MCF 10A (cell line): ENCODE measurements at places on chromosomes 13 and 19. TPM values are rescaled to one million over a fixed set of nuclear protein-coding genes. Genes with fewer than 3 reads are reported as not detected.

GRCh38 chr13:79141082-79141481 lies 265.0 kb downstream of the RBM26 start:
- DNase-seq: no peak
- no peak overlapping the region for H3K27ac ChIP-seq
- H3K27me3 ChIP-seq: no peaks in the 10 kb centered on the region
- no peaks in the 10 kb centered on the region for H3K4me1 ChIP-seq
- H3K4me3 ChIP-seq: no peak overlapping the region

GRCh38 chr13:40553356-40553755 lies 113.1 kb downstream of the FOXO1 start:
- H3K4me3 ChIP-seq: no peak overlapping the region

DNA sequence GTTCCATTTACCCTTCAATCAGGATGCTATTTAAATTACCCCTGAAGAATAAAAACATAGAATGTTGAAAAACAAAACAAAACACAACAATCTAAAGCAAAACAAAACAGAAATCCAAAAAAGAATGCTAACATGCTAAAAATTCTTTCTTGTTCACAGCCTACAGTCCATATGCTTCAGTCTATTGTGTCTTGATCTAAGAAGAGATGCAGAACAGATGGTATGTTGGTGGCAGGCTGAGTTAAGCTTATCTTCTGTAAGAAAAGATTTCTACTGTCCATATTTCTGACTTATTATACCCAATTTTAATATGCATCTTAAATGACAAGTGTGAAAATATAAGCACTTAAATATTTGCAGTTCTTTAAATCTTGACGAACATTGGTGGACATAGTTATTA lies 356.1 kb upstream of the SLITRK1 start:
- H3K27ac ChIP-seq: no peak overlapping the region
- DNase-seq: no peak
- no peak overlapping the region for H3K4me3 ChIP-seq
- H3K36me3 ChIP-seq: no peaks in the 10 kb centered on the region

DNA sequence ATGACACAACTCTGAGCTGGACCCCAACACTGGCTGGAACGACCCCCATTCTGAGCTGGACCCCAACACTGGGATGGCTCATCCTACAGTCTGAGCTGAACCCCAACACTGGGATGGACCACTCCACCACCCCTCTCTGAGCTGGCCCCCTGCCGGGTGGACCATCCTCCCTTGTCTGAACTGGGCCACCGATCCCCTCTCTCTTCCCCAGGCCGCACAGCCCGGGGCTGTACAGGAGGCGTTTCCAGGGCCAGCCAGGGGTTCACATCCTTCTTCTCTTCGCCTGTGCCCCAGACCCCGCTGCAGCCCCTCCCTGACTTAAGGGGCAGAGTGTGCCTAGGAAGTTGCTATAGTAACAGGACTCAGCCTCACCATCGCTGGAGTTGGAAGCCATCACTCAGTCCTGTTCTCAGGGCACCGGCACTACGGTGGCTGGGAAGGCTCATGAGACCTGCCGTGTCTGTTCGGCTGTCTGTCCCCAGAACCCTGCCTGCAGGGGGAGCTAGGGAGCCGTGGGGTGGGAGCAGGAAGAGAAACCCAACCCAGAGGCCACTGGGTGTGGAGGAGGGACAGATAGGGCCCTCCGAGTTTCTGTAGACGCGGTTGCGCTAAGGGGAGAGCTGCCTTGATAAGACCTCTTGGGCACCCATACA lies 3.7 kb downstream of the PRKACA start:
- no peak for DNase-seq
- H3K4me3 ChIP-seq: no peak overlapping the region
- H3K27me3 ChIP-seq: no peaks in the 10 kb centered on the region
- no peak overlapping the region for H3K27ac ChIP-seq
- H3K4me1 ChIP-seq: peaks cover 14% of the 10 kb centered on the region

GRCh38 chr13:28533125-28533436 lies 38.2 kb upstream of the FLT1 start:
- H3K27me3 ChIP-seq: no peaks in the 10 kb centered on the region
- H3K4me1 ChIP-seq: no peaks in the 10 kb centered on the region
- no peaks in the 10 kb centered on the region for H3K36me3 ChIP-seq

DNA sequence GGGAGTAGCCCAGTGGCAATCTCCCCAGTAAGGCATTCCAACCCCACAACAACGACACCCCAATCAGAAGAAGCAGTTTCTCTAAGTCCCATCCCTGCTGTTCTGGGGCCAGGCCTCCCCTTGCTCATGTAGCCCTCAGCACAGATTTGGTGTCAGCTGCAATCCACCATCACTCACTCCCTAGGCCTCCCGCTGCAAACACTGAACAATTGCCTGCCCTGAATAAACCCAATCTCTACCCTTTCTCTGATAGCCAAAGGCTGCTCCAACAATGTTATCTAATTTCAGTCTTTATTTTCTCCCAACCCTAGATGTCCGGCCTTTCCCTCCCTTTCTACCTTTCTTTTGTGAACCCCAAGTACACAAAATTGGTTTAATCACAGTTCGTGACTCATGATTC lies 5.6 kb upstream of the SOX21 start:
- H3K4me1 ChIP-seq: no peaks in the 10 kb centered on the region
- H3K36me3 ChIP-seq: no peaks in the 10 kb centered on the region
- peaks cover 11% of the 10 kb centered on the region for H3K27me3 ChIP-seq
- no peak for DNase-seq
- H3K27ac ChIP-seq: no peak overlapping the region
- no peak overlapping the region for H3K4me3 ChIP-seq

HMG20B gene
- total RNA-seq: 54.7 and 64.7 TPM in 2 replicates

CRTC1 gene
- total RNA-seq: 8.6 and 11.1 TPM in 2 replicates
